ENCODE measurements at places on chromosomes 1 and 21.
A peak's percentile ranks its signal among the peaks of the same experiment; 100 is the strongest.

GRCh38 chr1:46479744-46480350, 9.8 kb upstream of the DMBX1 start:
- DNase-seq: no peak

DNA sequence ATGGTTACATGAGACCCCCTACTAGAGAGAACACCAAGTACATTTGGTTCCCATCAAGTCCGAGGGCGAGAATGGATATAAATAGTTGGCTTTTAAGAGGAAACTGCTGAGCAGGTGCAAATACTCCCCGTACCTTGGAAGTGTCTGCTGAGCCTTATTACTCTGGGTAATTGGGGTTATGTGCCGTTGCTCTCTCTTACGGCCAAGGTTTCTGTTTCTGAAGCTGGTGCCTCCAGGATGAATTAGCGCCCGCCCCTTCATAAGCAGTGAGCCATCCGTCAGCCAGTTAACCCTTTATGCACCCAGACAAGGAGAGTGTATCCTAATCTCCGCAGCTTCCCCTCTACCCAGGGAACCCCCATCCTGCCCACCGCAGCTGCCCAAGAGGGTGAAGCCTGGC, 90.4 kb upstream of the AJAP1 start:
- no peak for DNase-seq

DNA sequence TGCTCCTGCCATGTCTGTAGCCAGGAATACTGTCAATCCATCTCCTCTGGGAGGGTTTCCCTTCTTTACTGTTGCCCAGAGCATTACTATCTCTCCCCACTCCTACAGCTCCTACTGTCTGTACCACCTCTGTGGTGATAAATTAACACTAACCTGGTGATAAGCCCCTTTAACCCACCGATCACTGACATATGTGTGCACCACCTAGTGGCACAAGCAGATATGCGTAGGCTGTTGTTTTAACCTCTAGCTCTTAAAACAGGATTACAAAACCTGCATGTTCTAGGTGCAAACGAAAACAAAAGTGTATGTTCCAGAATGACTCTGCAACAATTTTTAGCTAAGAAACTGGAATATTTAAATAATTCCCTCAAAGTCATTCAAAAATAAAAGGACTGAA, 93.9 kb upstream of the BEND5 start:
- no peak for DNase-seq

DNA sequence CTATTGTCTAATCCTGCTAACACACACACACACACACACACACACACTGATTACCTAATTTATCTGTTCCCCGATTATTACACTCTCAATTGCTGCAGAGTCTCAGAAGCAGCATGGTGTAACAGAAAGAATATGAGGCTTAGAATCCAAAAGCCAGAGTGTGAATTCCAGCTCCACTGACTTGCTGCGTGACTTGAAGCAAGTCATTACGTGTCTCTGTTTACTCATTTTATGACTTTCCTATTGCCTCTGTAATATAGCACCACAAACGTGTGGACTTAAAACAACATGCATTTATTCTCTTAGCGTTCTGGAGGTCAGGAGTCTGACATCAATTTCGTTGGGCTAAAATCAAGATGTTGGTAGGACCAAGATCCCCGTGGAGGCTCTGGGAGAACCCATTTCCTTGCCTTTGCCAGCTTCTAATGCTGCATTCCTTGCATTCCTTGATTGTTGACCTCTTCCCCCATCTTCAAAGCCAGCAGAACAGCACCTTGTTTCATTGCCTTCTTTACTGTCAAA, 55.9 kb upstream of the ATP5PO start:
- no peak for DNase-seq

- DNase-seq: no peak
Measured at GRCh38 chr1:201724766-201725118, 104.2 kb upstream of the IPO9 start.

DNA sequence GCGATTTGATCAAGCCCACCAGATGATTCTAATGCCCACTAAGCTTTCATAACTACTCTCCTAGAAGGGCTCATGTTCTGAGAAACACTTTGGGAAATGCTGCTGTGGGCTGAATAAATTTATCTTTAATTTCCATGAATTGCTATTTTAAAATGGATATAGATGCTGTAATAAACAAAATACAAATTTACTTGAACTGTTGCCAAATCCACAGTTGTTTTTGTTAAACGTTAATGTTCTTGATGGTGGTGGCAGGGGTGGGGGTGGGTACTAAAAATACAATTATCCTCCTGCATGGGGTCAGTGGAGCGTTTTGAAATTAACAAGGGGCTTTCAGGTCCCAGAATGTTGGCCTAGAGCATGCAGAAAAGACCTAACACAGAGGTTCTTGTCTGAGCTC, 244.7 kb upstream of the POU3F1 start:
- no peak for DNase-seq

- peak; percentile 82 for DNase-seq
Measured at GRCh38 chr1:93846992-93847810, 31.8 kb downstream of the DNTTIP2 start.

- DNase-seq: no peak
Measured at GRCh38 chr21:31644643-31645042, 14.8 kb upstream of the SOD1 start.

DNA sequence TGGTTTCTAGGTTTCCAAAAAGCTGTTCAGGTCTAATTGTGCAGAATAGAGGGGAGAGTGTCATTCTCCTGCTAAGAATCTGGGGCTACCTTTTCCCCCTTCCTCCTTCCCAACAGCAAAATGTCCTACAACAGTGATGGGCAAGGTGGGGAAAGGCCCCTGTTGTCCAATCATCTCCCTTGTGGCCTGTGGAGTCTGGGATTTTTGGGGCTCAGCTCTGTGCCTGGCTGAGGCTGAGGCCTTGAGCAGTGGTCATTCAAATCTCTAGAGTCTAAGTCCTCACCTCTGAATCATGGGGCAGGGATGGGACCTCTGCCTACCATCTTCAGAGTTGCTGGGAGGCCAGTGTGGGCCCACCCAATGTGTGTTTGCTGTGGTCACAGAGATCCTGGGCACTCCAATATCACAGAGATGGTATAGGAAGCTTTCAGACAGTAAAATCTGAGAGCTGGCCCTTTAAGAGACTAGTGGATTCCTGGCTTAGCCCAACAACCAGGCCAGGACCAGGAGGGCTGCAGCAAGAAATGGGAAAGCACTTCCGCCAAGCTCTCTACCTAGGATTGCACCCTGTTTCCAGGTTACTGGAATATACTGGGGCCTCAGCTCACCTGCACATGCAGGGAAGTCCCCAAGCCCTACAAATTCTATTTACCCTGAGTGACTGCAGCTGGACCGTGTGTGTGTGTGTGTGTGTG, 28.5 kb upstream of the TENT5C start:
- DNase-seq: no peak

- no peak for DNase-seq
Measured at GRCh38 chr1:49389699-49390098, 613.0 kb upstream of the BEND5 start.

GRCh38 chr1:50110151-50110550, 1.4 kb downstream of the ELAVL4 start:
- no peak for DNase-seq

- DNase-seq: no peak
Measured at GRCh38 chr1:79198832-79199231, 192.3 kb upstream of the ADGRL4 start.

- no peak for DNase-seq
Measured at GRCh38 chr1:223417903-223418663, 24.9 kb downstream of the CCDC185 start.

GRCh38 chr1:15218287-15219279, 28.4 kb upstream of the FHAD1 start:
- no peak for DNase-seq

GRCh38 chr21:15144026-15144425, 79.2 kb upstream of the NRIP1 start:
- no peak for DNase-seq

- no peak for DNase-seq
Measured at GRCh38 chr21:32712043-32712442, 15.8 kb downstream of the SYNJ1 start.

DNA sequence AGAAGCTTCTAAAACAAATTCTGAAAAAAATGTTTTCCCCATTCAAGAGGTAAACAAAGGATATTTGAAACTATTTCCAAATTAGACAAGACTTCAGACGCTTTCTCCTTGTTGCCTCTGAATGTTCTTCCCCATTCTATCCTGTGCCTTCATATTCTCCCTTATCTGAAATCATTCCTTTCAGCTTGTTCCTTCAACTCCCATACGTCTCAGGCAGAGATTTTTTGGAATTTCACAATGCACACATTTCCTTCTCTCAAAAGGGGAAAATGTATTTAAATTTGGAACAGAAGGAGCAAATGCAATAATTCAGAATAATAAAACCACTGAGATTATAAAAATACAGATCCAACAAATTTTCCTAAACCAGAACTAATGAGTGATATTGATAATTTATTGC, 198.7 kb upstream of the IVNS1ABP start:
- DNase-seq: no peak

DNA sequence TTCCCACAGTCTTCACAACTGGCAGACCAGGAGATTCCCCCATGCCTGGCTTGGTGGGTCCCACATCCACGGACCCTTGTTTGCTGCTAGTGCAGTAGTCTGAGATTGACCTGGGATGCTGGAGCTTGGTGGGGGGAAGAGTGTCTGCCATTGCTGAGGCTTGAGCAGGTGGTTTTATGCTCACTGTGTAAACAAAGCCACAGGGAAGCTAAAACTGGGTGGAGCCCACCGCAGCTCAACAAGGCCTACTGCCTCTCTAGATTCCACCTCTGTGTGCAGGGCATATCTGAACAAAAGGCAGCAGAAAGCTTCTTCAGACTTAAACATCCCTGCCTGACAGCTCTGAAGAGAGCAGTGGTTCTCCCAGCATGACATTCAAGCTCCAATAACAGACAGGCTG, 177.3 kb upstream of the ETV3 start:
- no peak for DNase-seq

DNA sequence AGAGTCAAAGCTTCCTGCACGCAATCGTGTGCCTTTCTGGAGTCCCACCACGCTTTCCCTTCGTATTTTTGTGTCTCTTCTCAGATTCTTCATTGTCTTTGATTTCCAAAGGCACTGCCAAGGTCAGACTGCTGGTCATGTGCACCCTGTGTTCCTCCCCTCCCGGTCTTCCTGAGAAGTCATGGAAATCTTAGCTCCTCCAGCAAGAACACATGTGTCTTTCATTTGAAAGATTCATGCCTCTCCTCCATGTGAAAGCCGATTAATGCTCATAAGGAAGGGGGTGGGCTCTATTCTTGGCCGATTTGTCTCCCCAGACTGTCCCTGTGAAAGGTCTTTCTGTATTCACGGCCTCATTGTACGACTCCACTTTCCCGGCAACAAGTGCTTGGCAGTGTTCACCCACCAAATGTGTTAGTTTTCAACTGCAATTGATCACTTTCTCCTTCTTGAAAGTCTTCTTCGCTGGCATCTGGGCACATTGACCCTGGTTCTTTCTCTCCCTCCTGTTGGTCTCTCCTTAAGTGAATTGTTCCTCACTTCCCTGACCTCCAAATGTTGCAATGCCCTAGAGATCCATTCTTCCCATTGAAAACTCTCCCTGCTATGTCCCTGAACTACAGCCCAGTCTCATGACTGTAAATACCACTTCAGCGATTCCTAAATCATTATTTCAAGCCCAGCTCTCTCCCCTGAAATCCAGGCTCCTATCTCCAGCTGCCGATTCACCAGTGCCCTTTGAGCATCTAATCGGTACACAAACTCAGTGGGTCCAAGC, 25.4 kb downstream of the MX2 start:
- DNase-seq: no peak

GRCh38 chr1:244955661-244956060, 91.3 kb upstream of the HNRNPU start:
- no peak for DNase-seq

DNA sequence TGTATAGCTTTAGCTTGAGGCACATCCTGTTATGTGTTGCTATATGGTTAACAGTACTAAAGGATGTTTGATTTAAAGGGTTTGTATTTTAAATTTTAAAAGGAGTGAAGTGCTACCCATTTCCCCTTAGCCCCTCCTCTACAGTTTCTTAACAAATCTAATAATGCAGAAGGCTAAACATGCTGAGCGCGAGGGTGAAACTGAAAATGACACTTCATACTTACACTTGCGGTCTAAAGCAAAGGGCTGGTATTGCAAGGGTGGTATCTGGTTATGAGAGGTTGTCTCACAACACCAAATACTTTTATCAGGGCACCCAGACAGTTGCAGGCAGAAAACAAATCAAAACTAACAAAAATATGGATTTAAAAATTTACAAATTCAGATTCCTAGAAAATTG, 172.3 kb downstream of the SIPA1L2 start:
- DNase-seq: no peak

DNA sequence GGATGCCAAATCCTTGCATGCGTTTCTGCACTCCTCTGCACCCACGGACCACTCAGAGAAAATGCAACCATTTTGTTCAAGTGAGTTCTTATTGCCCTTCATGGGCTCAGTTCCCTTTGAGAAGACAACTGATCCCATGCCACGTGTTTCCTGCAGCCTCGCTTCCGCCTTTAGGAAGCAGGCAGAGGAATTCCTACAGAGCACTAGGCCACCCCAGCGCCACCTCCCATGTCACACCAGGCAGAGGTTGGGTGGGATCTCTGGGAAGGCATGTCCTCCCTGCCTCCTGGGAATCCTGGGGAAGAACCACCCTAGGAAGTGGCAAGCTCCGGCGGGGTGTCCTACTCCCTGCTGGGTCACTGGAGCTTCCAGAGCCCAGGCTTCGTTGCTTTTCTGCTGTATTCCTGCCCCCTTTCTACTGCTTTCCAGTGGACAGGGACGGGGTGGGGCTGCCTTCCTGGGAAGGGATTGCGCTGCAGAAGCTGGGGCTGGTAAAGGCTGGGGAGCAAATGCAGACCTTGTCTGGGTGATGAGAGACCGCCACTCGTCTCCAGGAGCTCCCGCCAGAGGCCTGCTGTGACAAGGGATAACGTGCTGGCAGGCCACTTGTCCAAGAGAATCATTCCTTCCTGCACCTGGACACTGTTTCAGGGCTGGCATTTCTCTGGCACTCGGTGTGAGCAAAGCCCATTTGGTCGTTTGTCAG, 478.2 kb upstream of the VAMP3 start:
- no peak for DNase-seq

- no peak for DNase-seq
Measured at GRCh38 chr1:246008363-246008831, 498.7 kb downstream of the SMYD3 start.

DNA sequence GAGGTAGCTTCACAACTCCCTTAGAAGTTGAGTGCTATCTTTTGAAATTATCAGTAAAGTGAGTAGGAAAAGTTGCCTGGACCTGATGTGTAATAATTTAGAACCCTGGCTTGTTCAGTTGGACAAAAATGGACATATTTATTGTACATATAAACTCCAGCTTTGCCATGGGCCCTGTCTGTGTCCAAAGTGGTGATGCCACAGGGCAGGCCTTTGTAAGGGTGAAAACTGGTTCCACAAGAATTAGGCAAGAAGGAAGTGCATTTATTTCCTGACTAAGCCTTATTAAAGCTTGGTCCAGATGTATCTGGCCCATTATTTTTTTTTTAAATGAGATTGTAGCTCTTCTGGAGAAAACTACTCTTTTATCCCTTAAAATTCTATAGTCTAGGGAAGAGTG, 47.9 kb downstream of the MACO1 start:
- DNase-seq: no peak
